Testis (tissue), 5 donors: ENCODE measurements at places on chromosomes 1 and 21. TPM values are rescaled to one million over a fixed set of nuclear protein-coding genes. Genes with fewer than 3 reads are reported as not detected.

The CD101 gene
- total RNA-seq, result 1.2 TPM

The SZT2 gene
- 90.1 TPM for total RNA-seq

The S100A3 gene
- not detected for total RNA-seq

The COL9A2 gene
- 7.2 TPM for total RNA-seq

The ATP5PO gene
- total RNA-seq, result 136 TPM

The L1TD1 gene
- 9.1 TPM for total RNA-seq
